ENCODE measurements at places on chromosomes 3 and 15. TPM values are rescaled to one million over a fixed set of nuclear protein-coding genes. Genes with fewer than 3 reads are reported as not detected.

SCAPER gene
- 7.6 TPM for total RNA-seq

ARGFX gene
- not detected for total RNA-seq

GHSR gene
- not detected for total RNA-seq

SLC51A gene
- total RNA-seq: 4.3 TPM

UROC1 gene
- 0.74 TPM for total RNA-seq

LRRIQ4 gene
- not detected for total RNA-seq

MTMR10 gene
- 17.4 TPM for total RNA-seq

SLC38A3 gene
- 29.8 TPM for total RNA-seq

CYP1A1 gene
- 7.9 TPM for total RNA-seq

SUSD5 gene
- not detected for total RNA-seq

IL17RC gene
- 10.7 TPM for total RNA-seq

CNTN3 gene
- not detected for total RNA-seq
